MCF 10A (cell line): ENCODE measurements at places on chromosomes 4 and X. TPM values are rescaled to one million over a fixed set of nuclear protein-coding genes. Genes with fewer than 3 reads are reported as not detected.

- DNase-seq, result no peak
Measured at GRCh38 chr4:75146223-75146622, 213.3 kb downstream of the PARM1 start.

DNA sequence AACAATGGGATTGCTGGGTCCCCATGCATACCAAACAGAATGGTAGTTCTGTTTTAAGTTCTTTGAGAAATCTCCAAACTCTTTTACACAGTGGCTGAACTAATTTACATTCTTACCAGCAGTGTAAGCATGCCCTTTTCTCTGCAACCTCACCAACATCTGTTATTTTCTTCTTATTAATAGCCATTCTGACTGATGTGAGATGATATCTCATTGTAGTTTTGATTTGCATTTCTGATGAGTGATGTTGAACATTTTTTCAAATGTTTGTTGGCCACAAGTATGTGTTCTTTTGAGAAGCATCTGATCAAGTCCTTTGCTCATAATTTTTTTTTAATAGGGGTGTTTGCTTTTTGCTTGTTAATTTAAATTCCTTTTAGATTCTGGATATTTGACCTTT, 41.2 kb upstream of the ZMAT1 start:
- DNase-seq, result no peak

CNKSR2 gene
- total RNA-seq, result not detected in 2 replicates

GRCh38 chrX:78063687-78064086, 40.4 kb upstream of the PGK1 start:
- DNase-seq, result no peak

DNA sequence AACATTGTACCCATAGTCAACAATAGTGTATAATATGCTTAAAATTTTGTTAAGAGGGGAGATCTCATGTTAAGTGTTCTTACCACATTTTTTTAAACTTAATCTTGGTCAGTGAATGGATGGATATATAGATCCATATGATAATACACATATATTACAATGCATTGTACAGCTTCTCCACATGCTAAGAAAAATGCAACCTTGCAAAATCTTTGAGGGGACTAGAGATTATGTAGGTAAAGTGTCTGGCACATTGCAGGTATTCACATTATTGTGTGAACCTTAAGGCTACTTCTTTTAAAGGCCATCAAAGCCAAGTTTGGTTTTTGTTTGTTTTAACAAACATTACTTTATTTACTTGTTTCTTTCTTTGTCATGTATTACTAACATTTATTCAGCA, 10.4 kb upstream of the GPC3 start:
- DNase-seq, result no peak

GRCh38 chr4:107548211-107548905, 171.7 kb downstream of the PAPSS1 start:
- DNase-seq, result no peak

SGMS2 gene
- total RNA-seq, result 77.8 and 85.3 TPM in 2 replicates

TMEM144 gene
- total RNA-seq, result 4.4 and 6.4 TPM in 2 replicates

DNA sequence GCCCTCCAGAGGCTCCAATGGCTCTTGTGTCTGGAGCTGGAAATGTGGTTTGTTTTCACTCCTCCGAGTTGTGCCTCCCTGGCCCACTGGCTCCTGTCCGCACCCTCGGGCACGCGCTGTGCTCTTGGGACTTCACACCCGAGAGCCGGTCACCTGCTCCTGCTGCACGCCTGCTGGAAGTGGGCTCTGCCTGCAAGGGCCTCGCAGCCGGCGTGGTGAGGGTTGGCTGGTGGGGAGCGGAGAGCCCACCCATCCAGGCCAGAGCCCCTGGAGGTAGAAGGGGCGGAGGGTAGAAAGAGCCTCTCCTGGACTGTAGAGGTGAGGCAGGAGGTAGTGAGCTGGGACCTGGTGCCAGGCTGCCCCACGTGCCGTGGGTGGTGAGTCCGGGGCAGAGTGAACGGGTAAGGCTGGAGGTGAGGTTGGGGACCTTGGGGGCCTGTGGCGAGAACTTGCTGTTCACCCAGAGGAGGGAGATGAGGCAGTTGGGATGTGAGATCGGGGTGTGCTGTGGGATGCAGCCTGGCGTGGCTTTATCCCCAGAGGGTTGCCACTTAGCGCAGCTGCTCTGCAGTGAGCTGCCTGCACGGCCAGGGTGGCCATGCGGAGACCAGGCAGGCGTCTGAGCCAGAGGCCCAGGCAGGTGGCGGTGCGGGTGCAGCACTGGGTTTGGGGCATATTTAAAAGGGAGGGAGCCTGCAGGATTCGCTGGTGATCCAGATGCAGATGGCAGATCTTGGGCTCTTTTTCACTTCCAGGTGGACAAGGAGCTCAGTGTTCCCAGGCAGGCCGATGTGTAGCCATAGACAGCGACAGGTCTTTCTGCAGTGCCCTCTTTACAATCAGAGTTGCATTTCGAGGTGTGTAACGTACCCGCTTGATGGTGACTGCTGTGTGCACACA, 48.8 kb downstream of the PCGF3 start:
- no peak for DNase-seq

DNA sequence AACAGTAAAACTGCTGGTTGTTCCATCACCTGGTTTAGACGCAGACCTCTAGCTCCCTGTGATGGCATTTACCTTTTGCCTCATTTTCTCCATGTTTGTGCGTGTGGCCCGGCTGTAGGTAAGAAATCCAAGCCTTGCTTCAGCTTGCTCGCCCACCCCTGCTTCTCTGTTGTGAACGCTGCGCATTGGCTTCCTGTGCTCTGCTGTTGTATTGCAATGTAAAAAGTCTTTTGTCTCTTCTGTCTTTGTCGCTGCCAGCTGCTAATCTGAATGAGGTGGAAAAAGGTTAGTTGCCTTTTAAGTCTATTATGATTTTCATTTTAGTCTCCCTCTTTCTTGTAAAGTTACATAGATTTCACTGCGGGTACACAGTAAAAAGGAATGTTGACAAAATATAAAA, 127.3 kb upstream of the PACRGL start:
- no peak for DNase-seq

GRCh38 chrX:117335209-117335608, 781.4 kb downstream of the KLHL13 start:
- DNase-seq, result no peak

DACH2 gene
- total RNA-seq, result not detected in 2 replicates

DNA sequence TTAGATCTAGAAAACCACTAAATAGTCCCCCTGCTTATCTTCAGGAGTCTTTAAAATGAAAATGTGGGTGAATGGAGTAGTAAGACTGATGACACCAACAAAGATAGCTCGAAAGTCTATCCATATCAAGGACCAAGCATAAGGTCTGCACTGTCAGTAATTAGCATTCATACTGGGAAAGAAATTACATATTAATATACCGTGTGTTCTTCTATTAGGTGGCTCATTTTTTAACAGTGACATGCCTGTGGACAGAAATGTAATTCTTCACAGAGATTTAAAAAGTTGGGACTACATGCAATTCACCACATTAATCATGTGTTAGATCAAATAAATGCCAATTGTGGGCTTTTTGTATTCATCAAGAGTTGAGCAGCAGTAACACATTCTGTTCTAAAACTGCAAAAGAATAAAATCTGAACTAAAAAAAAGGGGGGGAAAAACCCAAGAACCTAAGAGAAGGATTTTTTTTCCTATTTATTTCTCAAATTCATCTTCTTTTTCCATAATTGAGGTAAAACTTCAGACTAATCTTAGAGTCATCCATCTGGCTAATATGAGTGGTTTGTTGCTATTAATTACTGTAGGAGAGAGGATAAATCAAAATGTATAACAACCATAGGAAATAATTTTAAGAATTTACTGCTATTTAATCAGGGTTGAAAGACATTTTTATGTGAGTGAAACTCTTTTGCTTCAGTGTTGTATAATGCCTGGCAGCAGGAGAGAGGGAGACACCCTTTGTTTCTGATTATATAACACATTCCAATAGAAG, 386.7 kb upstream of the IGFBP7 start:
- no peak for DNase-seq

TAF7L gene
- 0.21 TPM in 1 of 2 replicates, not detected in the other for total RNA-seq

- no peak for DNase-seq
Measured at GRCh38 chr4:40702800-40703151, 47.0 kb upstream of the NSUN7 start.

DNA sequence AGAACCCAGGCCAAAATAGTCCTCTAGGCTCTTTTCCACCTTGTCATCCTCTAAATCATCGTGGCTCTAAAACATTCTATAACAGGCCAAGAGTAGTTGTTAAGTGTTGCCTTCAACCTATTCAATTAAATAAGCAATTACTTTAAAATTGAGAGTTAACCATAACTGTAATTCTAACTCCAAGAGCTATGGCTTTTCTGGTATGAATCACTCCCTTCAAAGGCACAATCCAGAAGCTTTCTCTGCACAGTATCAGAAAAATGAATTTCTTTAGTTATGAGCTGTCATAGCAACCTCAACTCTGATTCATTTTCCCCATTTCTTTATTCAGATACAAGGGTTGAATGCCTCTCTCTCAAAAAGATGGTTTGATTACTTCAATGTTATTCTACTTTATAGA, 21.7 kb downstream of the INPP4B start:
- DNase-seq, result no peak

DNA sequence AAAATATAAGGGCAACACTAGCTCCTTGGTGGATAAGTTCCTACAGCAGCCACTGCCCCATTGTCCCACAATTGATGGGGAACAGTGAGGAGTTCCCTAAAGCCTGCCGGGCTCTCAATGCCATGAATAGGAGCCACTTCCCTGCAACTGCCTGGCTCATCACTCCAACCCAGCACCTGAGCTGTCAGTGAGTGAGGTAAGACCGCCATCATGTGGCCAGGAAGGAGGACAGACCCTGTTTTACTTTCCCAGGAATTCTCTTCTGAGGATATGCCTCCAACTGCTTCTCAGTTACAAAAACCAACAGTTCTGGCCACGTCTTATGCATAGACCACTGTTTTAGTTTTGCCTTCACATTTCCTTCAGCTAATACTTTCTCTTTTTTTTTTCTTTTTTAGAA, 45.5 kb downstream of the SRPX start:
- DNase-seq, result peak; percentile 62

XG gene
- total RNA-seq, result not detected in 2 replicates
